ENCODE measurements at places on chromosomes 7 and 10.

DNA sequence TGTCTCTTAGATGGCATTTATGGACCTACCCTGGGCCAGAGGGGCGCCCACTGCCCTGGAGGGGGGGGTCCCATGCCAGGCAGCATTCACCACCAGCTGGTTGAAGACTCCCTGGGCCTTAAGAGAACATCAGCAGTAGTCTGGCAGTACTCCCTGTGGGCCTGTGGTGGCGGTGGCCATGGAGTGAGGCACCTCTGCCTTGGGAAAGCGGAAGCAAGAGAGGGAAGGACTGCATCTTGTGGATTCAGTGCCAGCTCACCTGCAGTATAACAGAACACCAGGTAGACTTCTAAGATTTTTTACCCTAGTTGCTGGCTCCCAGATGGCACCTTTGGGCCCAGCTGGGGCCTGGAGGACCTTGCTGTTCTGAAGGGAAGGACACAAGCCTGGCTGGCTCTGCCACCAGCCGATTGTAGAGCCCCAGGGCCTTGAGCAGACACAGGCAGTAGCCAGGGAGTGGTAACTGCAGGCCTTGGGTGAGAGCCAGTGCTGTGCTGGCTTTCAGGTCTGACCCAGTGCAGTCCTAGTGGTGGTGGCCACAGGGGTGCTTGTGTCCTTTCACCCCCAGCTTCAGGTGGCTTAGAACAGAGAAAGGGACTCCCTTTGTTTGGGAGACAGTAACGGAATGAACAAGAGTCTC is 15.8 kb downstream of the PLAC9 start:
- DNase-seq = no peak

DNA sequence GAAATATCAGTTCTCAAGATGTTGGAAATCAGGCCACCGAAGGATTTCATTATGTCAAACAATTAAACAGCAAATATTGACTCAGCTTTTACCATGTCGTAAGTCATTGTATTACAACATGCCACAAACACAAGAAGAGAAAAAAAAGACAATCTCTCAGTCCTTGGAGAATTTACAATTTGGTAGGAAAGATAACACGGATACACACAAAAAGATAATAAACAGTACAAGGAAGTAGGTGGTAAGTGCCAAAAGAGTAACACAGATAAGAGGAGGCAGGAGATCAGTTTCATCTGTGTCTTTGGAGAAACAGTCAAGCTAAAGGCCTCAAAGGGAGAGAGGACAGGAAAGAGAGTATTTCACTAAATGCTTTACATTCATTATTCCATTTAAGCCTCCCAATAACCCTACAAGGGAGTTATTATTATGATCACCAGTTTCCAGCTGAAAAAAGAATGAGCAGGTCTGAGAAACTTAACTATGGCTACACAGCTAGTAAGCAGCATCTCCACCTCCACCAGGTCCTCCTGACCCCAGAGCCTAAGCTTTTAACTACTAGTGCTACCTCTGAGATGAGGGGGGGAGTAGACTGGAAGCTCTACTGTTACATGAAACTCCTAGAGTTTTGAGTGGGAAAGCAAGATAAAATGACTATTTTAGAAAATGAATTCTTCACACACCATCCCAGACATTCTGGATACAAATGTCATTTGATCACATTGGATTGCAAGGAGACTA is 13.9 kb upstream of the DNAJC1 start:
- no peak for DNase-seq

DNA sequence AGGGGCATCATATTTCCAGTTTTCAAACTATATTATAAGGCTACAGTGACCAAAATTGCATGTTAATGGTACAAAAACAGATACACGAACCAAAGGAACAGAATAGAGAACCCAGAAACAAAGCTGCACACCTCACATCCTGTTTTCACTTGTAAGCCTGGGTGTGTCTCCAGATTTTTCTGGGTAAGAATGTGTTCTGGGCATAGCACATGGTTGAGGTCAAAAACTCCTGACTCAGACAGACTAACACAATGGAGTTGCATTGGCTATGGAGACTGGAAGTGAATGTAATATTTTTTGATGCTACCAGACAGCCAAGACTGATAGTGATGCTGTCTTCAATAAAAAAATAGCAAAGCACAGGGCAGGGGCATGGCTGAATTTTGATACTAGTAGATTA is 1175.2 kb downstream of the NXPH1 start:
- DNase-seq = no peak

DNA sequence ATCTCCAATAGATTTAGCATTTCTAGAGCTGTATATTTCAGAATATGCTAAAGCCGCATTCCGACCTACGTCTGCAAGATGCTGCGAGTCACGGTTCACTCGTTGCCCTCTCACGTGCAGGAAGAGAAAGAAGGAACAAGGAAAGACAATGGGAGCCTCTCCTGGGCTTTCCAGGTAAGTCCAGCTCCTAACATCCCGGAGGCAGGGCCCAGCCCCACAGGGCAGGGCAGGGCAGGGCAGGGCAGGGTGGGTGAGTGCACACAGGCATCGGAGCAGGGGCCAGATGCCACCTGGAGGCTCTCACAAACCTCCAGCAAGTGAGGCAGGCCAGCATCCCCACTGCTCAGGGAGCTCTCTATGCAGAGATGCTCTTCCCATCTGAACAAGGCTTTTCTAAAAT is 50.8 kb downstream of the VOPP1 start:
- no peak for DNase-seq

DNA sequence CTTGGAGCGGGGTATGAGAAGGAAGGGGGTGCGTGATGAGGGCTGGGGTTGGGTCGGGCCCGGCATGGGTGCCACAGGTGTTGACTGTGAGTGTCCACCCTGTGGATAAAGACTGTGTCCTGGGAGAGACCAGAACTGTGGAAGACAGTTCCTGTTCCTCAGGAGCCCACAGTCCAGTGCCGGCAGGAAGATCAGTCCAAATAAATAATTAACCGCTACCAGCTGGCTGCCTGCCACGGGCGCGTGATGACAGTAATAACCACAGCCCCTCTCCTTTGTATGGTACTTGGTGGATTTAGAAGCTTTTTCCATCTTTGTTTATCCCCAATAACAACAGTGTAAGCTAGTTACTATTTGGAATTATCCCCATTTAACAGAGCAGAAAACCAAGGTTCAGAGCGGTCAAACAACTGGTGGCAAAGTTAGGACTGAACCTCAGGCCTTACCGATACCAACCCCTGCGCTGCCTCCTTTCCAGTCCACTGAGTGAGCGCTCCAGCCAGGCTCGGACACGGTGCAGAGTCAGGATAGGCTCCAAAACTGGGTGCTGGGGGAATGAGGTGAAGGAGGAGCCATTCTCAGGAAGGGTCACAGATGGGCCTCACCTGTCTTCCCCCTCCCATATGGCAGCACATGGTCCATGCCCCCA is 5.1 kb downstream of the ZMIZ1 start:
- DNase-seq = no peak

GRCh38 chr7:50088463-50089129 is 4.5 kb downstream of the ZPBP start:
- no peak for DNase-seq

- DNase-seq = no peak
Measured at GRCh38 chr7:30871655-30872054, 40.0 kb upstream of the AQP1 start.

DNA sequence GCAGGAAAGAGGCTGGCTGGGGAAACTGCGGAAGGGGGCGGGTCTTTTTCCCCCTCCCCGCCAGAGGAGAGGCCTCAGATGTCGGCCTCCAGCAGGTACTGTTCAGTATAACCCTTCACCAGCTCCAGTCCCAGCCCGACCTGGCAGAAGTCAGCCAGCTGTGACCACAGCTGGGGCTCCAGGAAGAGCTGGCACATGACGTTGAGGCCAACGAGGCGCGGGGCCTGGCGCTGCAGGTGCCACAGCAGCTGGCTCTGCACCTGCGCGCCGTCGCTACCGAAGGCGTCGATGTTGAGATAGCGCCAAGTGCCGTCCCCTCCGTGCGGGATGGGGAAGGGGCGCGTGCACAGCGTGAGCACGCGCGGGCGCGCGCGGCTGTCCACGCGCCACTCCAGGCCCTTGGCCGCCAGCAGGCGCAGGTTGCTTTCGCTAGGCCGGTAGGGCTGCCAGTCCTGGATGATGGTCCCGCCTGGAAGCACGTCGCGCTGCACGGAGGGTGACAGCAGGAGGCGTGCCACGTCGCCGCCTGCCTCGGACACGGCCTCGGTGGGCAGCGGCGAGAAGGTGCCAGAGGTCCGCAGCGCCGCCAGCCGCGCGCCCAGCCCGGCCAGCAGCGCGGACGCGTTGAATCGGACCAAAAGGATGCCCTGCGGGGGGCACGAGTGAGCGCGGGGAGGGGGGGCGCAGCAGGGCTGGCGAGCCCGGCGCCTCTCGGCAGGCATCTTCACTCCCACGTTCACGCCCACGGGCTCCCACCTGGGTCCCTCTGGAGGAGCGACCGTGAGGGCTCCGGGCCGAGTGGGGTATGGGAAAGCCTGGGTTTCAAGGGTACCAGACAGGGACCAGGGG is 6.9 kb upstream of the VGF start:
- DNase-seq = no peak

DNA sequence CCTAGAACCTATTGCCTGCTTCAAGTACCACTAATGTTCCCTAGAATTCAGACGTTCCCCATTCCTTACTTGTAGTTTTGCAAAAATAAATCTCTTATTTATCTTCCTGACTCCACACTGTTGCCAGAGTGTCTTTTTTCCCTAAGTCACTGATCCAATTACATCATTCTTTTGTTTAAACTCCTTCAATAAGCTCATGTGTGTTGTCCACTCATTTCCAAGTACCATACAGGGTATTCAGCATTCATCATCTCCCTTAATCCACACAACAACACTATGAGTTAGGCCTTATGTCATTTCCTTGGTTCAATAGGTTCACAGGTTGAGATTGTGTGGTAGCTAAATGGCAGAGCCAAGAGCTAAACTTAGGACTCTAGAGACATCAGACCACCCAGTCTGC is 119.9 kb upstream of the RHOBTB1 start:
- no peak for DNase-seq

DNA sequence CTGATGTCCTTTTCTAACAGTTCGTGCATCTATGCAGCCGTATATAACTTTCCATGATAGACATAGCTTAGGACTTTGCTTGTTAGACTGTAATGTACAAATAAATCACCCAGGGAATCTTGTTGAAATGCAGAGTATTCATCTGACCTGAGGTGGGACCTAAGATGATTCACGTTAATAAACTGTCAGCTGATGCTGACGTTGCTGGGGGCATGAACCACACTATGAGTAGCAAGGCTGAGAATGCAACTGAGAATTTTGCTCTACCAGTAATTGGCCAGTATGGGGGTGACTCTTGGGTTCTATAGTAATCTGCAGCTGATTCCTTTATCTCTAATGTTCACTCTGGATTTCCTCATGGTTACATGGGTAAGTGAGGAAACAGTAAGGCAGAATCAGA is 130.1 kb upstream of the MALRD1 start:
- DNase-seq = no peak

DNA sequence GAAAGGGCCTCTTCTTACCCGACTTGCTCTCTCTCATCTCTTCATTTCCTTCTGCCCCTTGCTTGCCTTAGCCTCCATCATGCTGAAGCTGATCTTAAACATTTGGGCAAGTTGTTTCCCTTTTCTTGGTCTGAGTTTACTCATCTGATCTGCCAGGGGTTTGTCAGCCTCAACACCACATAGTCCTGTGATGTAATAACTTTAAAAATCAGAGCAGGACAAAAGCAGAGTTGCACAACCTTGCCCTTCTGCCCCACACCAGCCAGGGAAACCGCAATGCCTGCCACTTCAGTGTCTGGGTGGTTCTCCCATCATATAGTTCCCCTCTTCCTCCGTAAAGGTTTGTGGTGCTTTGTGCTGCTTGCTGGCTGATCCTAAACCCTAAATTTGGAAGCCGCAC is 9.9 kb upstream of the LIPM start:
- DNase-seq = no peak

DNA sequence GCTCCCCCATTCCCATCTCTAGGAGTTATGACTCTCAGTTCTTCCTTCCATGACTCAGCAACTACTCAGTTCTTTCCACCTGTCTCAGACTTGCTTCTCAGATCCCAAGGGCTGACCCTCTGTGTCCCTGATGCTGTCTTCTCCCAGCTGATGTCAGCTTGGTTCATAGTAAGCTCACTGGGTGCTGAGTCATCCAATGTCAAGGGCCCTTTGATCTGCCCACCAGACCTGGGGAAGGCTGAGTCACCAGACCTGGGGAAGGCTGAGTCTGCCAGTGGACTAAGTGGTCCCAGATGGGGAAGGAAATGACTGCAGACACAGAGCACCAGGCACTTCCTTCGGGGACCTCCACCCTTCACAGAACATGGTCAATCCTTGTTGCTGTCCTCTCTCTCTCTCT is 76.1 kb upstream of the ZEB1 start:
- DNase-seq = peak; percentile 29

DNA sequence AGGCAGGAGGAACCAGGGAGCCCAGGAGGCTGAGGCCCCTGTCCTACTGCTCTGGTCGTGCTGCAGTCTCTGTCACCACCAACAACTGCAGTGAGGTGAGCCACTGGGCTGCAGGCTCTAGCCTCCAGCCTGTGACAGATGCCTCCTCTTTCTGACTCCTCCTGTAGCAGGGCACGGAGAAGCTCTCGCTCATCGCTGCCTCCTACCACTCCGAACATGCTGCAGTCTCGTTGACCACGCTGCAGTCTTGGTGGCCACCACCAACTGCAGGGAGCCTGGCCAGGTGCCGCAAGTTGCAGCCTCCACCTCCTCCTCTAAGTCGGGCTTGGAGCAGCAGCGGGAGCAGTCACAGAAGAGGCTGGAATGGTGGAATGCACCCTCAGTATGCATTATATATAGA is 22.1 kb upstream of the VOPP1 start:
- DNase-seq = no peak

GRCh38 chr10:45061982-45062381 is 61.3 kb downstream of the ZNF22 start:
- no peak for DNase-seq

DNA sequence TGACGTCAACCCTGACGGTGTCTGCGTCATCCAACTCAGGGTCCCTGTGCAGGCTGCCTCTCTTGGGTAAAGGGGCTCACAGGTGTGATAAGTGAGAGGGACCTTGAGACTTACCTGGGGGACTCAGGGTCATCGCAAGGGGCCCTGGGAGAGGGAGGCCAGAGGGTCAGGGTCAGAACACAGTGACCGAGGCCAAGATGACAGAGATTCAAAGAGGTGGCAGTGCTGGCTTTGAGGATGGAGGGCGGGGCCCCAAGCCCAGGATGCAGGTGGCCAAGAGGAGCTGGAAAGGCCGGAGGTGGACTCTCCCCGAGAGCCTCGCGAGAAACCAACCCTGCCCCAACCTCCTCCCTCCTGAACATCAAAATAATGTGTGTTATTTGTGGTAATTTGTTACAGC is 165.2 kb upstream of the PPP2R2D start:
- no peak for DNase-seq

DNA sequence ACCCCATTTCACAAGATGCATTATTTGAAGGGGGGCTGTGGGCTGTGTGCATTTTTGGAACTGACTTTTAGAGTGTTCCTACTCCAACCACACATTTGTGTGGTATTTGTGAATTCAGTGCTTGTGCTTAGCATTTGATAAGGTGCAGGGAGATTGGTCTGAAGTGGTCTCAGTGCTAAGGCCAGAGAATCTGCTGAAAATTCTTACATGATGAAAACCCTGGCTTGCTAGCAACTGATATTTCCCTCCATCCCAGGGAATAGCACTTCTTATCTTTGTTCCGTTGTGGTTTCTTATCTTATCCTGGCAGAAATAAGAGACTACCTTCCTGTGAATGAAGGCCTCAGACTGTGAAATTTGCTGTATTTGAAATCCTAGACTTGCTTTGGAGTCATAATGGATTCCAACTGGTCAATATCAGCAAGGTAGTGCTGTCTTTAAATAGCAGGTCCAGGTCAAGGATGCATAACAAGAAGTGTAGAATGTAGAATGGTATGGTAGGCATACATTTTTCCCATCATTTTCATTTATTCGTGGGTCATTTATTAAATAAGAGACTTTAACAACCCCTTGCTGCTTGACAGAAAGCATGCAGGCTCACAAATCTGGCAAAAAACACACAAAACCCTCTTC is 986.9 kb downstream of the REEP3 start:
- DNase-seq = no peak
